Stomach (tissue), 19 donors: ENCODE measurements at places on chromosomes 11 and 22. TPM values are rescaled to one million over a fixed set of nuclear protein-coding genes. Genes with fewer than 3 reads are reported as not detected.
A peak's percentile ranks its signal among the peaks of the same experiment; 100 is the strongest.

GRCh38 chr11:115188898-115189278 lies 315.3 kb downstream of the CADM1 start:
- no peak for DNase-seq

- no peak for DNase-seq
Measured at GRCh38 chr11:5486003-5486402, 2.5 kb upstream of the OR52D1 start.

DNA sequence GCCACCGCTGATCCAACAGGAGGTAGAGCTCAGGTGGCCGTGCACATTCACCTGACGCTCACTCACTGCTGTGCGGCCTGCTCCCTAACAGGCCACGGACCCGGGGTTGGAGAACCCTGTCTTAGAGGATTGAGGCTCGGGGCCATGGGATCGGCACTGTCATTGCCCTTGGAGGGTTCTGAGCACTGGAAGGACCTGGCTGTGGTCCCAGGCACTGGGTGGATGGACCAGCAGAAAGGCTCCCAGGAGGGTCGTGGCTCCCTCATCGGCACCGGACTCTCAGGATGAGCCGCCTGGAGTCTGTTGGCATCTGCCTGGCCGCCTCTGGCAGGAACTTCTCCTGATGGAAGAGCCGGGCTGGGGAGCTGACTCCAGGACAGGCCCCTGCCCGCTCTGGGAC lies 6.5 kb downstream of the KCNQ1 start:
- DNase-seq, result no peak

- DNase-seq, result no peak
Measured at GRCh38 chr22:19052941-19053541, 69.2 kb downstream of the DGCR2 start.

- DNase-seq, result no peak
Measured at GRCh38 chr11:34595960-34596644, 24.8 kb upstream of the EHF start.

DNA sequence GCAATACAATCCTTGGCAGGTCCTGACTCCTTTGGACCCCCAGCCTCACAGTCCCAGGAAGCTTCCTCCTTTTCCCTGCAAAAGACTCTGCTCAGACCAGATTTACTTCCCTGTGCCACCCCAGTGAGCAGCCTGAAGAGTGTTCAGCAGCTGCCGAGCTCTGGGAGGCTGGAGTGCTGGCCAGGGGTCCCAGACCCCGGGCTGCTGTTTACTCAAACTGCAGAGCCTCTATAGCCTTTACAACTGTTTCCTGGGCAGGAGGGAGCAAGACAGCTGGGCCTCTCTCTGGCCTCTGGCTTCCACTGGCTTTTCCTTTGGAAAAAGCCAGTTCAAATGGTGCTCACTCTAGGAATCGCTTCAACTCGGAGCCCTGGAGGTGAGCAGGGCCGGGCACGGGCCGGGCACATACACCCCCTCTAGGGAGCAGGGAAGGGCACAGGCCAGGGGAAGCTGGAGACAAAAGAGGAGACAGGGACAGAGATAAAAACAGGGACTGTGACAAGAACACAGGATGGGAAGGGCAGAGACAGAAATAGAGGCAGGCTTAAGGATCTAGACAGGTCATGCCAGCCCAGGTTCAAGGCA lies 932 bp downstream of the IRAG1 start:
- peak; percentile 31 for DNase-seq

Gene KRTAP5-11
- polyA plus RNA-seq, result not detected

Gene UBQLNL
- polyA plus RNA-seq, result 0.12 TPM

Gene MIAT
- polyA plus RNA-seq, result 0.12 TPM

Gene GLYAT
- not detected for polyA plus RNA-seq

Gene FIBIN
- polyA plus RNA-seq, result 3.9 TPM
